ENCODE measurements at places on chromosomes 7 and 10. TPM values are rescaled to one million over a fixed set of nuclear protein-coding genes. Genes with fewer than 3 reads are reported as not detected.

Gene ASB10
- not detected for total RNA-seq

Gene ZPBP
- not detected for total RNA-seq

Gene CPN1
- total RNA-seq, result not detected

Gene TMEM254
- total RNA-seq, result 5.4 TPM

Gene GRID2IP
- not detected for total RNA-seq

Gene LRRN3
- total RNA-seq, result 1.8 TPM

Gene JCAD
- 27.1 TPM for total RNA-seq

Gene AKR1C3
- 44.3 TPM for total RNA-seq

Gene URGCP
- 27.7 TPM for total RNA-seq

Gene MPP7
- total RNA-seq, result 0.99 TPM

All from fibroblast of lung (primary cell).